Cardiac muscle cell (in vitro differentiated cells and primary cell): ENCODE measurements at places on chromosomes 3 and 15.
A peak's percentile ranks its signal among the peaks of the same experiment; 100 is the strongest.

DNA sequence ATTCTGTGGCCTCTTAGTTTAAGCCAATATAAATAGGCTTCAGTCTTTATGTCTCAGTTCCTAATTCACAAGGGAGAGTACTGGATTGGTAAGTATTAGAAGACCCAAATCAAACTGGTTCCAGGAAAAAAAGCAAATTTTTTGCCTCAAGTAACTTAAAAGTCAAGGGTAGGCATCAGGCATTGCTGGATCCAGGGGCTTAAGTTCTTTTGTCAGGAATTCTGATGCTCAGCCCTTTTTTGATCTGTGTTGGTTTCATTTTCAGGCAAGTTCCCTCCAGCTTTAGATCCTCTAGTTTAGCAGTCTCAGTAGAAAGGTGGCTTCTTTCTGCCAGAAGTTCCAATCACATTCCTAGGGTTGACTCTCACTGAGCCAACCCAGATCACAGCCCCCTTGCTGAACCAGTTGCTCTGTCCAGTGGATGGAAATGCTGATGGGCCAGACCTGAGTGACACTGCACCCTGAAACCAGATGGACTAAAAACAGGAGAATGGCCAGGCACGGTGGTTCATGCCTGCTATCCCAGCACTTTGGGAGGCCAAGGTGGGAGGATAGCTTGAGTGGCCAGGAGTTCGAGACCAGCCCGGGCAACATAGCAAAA lies 253.5 kb downstream of the SHQ1 start:
- no peak for DNase-seq

GRCh38 chr3:125075738-125076137 lies 19.9 kb upstream of the HEG1 start:
- DNase-seq = no peak

GRCh38 chr3:126922466-126922865 lies 60.4 kb upstream of the PLXNA1 start:
- no peak for DNase-seq

DNA sequence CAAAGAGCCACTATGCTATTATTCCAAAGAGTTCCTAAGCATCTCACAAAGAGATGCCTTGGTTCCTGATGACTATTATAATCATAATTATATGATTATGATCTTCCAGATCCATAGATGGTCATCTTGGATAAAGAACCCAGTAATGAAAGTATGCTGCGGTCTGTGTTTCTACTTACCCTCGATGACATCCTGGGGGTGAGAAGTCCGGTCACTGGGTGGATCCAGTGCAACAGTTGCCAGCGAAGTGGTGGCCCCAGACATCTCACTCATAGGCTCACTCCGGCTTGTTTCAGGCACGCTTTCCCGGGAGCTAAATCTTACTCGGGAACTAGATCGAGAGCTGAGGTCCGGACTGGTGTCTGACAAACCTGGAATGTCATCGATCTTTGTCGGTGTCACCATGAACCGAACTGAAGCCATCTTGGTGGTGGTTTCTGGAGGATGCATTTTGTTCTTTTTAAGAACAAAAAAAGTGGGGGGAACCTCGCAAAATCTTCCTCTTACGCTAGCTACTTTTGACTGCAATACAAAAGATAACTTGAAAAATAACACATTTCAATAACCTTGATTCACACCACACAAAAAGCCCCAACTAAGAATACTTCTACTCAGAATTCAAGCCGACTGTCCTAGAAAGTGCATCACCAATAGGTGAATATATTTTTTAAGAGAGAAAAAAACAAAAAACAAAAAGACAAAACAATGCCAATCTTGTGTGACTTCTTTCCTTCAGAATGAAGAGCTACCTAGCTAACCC lies 1.2 kb downstream of the SLC12A6 start:
- DNase-seq = no peak

DNA sequence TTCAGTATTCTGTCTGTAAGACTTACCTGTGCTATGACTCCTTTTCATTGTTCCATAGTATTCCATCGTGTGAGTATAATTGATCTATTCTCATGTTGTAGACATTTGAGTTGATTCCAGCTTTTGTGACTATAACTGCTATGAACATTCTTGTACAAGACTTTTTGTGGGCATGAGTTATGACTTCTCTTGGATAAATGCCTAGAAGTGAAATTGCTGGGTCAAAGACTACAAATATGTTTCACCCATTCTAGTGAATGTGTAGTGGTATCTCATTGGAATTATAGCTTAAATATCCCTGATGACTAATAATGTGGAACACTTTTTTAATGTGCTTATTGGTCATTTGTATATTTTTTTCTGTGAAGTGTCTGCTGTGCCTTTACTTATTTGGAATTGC lies 27.6 kb upstream of the NPHP3 start:
- DNase-seq = peak; percentile 41

- DNase-seq = peak; percentile 20
Measured at GRCh38 chr3:63968612-63969350, 54.5 kb downstream of the PSMD6 start.

DNA sequence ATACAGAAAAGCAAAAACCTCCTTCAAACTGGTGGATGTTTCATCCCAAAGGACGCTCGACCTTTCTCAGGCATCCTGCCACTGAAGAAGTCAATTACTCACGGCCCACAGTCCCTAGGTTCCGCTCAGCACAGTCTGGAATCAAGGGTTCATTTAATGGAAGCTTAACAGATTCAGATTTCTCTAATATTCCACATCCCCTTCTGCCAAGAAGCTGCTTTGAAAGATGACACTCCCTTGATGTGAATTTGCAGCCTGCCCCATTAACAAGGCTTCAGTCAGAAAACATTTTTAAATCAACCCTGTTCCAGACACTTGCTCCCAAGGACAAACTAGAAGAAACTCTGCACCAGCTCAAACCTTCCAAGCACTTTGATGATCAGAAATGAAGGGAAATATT lies 81.2 kb downstream of the LIPC start:
- DNase-seq = no peak

DNA sequence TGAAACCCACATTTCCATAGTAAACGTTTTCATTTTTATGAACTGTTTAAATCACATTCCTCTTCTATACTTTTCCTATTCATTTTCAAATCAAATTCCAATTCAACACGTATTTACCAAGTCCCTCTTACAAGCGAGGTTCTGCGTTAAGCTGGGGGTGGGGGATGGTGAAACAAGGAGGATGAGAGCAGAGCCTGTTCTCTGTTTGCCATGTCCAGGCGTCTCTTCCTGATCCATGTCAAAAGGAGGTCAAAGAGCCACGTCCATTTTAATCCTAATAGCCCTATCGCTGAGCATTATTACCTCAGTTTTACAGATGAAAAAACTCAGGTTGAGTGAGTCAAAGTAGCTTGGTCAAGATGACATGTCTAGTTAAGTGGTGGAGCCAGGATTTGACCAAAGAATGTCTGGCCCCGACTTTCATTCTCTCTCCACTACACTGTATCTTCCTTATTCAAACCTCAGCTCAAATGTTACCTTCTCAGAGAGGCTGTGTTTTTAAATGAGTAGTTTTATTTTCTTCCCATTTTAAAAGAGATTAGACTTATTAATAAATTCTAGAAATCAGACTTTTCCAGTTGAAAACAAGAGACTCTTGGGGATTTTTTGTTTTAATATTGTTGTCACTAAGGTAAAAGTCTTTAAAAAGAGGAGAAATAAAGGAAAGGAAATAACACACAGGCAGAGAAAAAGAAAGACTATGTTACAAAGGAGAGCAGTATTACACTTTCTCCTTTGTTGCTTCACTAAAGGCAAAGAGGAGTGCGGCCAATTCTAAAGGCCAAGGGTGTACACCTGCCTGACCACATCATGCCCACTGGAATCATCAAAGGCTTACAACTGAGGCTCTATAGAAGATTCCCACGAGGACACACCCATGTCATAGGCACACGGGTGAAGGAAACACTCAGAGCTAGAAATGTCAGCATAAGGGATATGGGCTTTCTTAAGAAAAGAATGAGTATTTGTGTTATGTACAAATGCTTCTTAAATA lies 42.4 kb downstream of the MYO5A start:
- no peak for DNase-seq

DNA sequence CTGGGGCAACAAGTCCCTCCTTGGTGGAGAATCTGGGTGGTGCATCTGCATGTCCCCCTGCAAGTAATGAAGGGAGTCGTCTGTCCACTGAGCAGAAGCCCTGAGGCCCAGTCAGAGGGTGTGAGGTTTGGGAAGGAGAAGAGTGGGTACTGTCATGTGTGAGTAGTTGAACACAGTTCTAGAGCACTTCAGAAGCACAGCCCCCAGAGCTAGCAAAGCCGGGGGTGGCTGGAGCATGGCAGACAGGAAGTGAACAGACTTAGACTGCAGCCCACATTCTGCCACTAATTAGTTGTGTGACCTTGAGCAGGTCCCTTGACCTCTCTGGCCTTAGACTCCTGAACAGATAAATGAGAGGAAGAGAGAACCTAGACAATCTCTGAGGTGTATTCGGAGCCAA lies 207.6 kb downstream of the UACA start:
- no peak for DNase-seq
